ENCODE measurements at places on chromosomes 6 and 20. TPM values are rescaled to one million over a fixed set of nuclear protein-coding genes. Genes with fewer than 3 reads are reported as not detected.
A peak's percentile ranks its signal among the peaks of the same experiment; 100 is the strongest.

GRCh38 chr6:130158548-130158947 is 64.2 kb downstream of the SAMD3 start:
- H3K36me3 ChIP-seq = no peaks in the 10 kb centered on the region
- no peak overlapping the region for H3K27ac ChIP-seq
- no peak overlapping the region for H3K4me3 ChIP-seq
- DNase-seq = no peak
- no peaks in the 10 kb centered on the region for H3K27me3 ChIP-seq
- no peaks in the 10 kb centered on the region for H3K4me1 ChIP-seq

The ULBP2 gene
- 0.40 TPM for total RNA-seq

GRCh38 chr20:7772371-7772770 is 167.9 kb downstream of the HAO1 start:
- no peak overlapping the region for H3K27ac ChIP-seq
- H3K36me3 ChIP-seq = no peaks in the 10 kb centered on the region
- DNase-seq = no peak
- H3K27me3 ChIP-seq = no peaks in the 10 kb centered on the region
- no peak overlapping the region for H3K4me3 ChIP-seq
- no peaks in the 10 kb centered on the region for H3K4me1 ChIP-seq

- H3K4me1 ChIP-seq = peaks cover 32% of the 10 kb centered on the region
- no peak overlapping the region for H3K4me3 ChIP-seq
- H3K36me3 ChIP-seq = no peaks in the 10 kb centered on the region
- H3K27ac ChIP-seq = peak overlapping the region; percentile 79
These were observed 13.4 kb downstream of the PTK7 start for GRCh38 chr6:43089467-43089866.

The DCBLD1 gene
- 8.8 TPM for total RNA-seq

DNA sequence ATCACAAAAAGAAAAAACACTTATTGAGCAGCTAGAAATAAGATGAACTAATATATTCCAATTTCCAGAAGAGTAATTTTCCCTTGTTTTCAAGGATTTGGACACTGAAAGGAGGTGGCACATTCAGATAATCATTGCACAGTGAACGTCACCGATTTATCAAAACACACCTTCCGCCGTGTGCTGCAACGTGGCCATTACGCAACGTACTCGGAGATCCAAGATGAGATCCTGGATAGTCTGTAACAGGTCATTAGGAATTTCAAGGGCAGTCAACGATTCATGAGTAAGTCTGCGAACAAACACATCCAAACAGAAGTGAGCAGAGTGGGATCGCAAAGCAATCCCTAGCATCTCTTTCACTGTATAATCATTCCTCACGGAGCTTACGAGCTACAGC is 93.0 kb downstream of the HUS1B start:
- no peaks in the 10 kb centered on the region for H3K36me3 ChIP-seq
- H3K27me3 ChIP-seq = no peaks in the 10 kb centered on the region
- no peak for DNase-seq
